Immature natural killer cell (primary cell): ENCODE measurements at places on chromosomes 11 and 22. TPM values are rescaled to one million over a fixed set of nuclear protein-coding genes. Genes with fewer than 3 reads are reported as not detected.

- no peak for DNase-seq
Observed at GRCh38 chr11:101269990-101270660, 140.5 kb upstream of the PGR start.

- DNase-seq = peak; percentile 79
Observed at GRCh38 chr22:36365020-36365411, 22.8 kb downstream of the MYH9 start.

- no peak for DNase-seq
Observed at GRCh38 chr11:76209375-76209972, 3.2 kb upstream of the WNT11 start.

DNA sequence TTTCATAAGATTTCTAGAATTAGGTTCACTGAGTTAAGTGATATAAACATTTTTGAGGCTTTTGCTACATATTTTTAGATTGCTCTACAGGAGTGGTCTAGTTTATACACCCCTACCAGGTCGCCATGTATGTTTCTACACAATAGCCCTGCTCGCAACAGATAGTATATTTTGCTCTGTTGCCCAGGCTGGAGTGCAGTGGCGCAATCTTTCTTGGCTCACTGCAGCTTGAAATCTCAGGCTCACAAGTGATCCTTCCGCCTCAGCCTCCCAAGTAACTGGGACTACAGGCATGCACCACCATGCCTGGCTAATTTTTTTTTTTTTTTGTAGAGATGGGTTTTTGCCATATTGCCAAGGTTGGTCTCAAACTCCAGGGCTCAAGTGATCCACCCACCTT lies 10.4 kb downstream of the ZNRF3 start:
- DNase-seq = no peak

- DNase-seq = no peak
Observed at GRCh38 chr22:27568265-27568664, 233.3 kb downstream of the MN1 start.

DNA sequence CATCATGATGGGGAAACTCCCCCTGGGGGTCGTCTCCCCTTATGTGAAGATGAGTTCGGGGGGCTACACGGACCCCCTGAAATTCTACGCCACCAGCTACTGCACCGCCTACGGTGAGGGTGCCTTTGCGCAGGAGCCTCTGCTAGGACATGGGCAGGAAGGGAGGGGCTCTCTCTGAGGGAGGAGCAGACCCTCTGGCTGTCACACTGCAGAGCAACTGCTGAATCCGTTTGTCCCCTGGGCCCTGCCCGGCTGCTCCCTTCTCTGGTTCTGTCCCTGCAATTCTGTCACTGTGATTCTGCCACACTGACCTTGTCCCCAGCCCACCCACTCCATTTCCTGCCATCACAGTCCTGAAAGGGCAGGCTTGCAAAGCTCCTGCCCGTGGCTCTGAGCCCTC lies 26.7 kb upstream of the LRRC10B start:
- no peak for DNase-seq

The ZNF70 gene
- 0.29 TPM for polyA plus RNA-seq

The P2RY2 gene
- not detected for polyA plus RNA-seq

DNA sequence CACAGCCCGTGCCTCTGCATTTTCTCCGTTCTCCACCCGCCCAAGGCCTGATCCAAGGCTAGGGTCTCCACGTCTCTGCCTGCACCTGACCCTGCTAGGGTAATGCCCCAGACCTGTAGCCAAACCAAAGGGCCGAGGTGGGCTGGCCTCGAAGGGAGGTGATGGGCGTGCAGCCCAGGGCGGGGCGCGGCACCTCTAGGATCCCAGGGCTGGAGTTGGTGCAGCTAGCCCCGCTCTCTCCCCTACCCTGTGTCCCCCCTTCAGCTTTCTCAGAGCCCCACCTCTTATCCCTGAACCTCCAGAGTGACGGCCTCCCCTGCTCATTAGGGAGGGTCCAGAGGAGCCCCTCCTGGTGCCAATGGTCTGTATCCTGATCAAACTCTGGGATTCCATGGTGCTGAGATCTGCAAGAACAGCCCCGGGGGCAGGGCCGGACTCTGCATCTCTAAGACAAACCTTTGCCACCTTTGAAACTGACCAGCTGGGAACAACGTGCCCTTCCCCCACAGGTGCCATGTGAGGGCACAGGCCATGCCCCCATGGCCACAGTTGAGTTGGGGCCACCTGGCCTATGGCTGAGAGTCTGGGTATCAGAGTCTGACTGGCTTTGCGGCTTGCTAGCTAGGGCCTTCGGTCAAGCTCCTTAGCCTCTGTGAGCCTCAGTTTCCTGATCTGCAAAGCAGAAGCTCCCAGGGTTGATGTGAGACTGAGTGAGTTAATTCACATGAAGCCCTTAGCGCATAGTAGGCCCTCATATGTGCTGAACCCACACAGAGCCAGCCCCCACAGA lies 23.1 kb upstream of the CBX7 start:
- DNase-seq = no peak

The BDNF gene
- polyA plus RNA-seq = not detected

GRCh38 chr11:122655527-122656072 lies at the start of gene UBASH3B:
TSS of gene UBASH3B (plus strand) at chr11:122655722. CDS start at chr11:122656050, 328 bp downstream.
- peak; percentile 59 for DNase-seq

GRCh38 chr22:37403267-37403960 lies 23.9 kb downstream of the ELFN2 start:
- DNase-seq = no peak

GRCh38 chr11:12673601-12673923 lies 659 bp upstream of the TEAD1 start:
- DNase-seq = no peak

GRCh38 chr22:44458044-44459020 lies 39.7 kb downstream of the RTL6 start:
- no peak for DNase-seq

The GTSE1 gene
- 0.71 TPM for polyA plus RNA-seq

DNA sequence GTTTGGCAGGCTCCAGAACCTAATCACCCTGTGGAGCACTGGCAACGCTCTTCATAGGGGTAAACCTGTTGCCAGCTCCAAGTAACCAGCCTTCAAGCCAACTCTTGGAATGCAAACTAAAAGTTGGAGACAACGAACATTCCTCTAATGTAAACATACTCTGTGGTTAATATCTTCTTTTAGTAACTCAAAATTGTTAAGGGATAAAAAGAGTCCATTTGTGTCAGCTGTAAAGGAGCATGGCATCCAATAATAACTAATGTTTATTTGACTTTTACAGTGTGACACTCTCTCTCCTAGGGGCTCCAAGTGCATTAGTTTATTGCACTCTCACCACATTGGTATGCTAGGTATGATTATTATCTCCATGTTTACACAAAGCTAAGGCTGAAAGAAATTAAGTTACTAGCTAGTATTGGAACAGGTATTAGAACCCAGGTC lies 31.0 kb upstream of the AMOTL1 start:
- DNase-seq = no peak

The GAS2 gene
- 2.7 TPM for polyA plus RNA-seq

DNA sequence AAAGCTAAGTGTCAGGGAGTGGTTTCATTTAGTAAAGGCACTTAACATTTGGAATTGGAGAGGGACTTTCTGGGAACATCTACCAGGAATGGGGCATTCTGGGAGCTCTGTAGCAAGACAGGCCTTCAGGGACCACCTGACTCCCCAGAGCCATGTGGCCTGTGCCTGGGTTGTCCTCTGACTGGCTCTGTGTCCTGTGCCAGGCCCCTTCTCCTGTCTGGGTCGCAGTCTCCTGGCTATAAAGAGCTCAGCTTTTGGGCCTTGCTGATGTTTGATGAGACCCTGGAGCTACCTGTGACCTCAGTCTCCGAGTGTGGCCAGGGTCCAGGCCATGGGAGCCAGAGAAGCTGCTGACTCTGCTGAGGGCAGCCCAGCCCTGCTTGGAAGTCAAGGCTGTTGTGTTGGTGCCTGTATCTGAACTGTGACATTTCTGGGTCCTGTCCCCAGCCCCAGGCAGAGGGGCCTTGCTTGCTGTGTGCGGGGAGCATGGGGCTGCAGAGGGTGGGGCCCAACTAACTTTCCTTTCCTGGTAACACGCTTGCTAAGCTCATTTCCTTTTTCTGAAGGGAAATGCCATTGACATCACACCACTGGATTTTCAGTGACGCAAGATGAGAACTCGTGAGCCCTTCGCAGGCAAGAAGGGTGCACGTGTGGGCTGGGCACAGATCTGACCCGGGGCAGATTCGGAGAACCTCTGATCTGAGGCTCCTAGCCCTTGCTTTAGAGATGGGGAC lies 41.3 kb downstream of the LRRC32 start:
- DNase-seq = no peak

GRCh38 chr11:1674173-1675131 lies 22.5 kb upstream of the KRTAP5-6 start:
- no peak for DNase-seq

DNA sequence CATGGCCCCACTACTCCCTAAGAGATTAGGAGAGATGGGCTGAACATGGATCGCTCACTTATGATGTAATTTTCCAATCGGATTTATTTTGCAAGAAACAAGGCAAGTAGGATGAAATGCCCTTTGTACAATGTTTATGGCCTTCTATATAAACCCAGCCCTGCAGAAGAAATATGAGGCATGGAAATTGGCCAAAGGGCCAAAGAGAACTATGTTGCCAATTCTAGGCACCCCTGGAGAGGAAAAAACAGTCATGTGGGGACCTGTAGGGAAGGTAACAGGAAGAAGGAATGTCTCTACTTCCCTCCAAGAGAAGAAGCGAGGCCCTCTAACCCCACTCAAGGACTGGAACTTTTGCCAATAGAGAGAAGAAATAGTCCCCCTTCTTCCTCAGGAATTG lies 54.4 kb downstream of the RCN1 start:
- DNase-seq = no peak

The PPFIA1 gene
- polyA plus RNA-seq = 6.3 TPM

The CENPM gene
- 9.3 TPM for polyA plus RNA-seq

GRCh38 chr22:26681395-26681821 lies 24.0 kb downstream of the MIAT start:
- DNase-seq = no peak

The TRPM5 gene
- not detected for polyA plus RNA-seq

DNA sequence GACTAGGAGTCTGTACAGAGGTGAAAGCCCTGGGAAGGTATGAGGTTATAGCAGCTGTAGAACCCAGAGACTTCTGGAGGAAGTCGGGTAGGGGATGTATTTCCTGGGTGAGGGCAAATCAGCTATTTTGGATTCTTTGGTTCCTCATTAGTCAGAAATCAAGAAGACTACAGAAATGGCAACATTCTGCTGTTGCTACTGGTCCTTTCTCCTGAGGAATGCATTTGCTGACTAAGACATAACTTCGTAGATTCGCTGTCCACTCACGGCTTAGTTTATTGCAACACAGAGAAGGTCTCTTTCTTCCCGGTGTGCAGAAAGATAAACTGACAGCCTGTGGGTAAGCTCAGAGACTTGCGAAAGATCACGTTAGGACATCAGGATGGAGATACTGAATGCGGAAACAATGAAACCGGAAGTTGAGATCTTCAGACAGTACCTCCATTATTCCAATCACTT lies 25.3 kb upstream of the SESN3 start:
- no peak for DNase-seq

- DNase-seq = no peak
Observed at GRCh38 chr11:14119357-14119756, 156.8 kb downstream of the SPON1 start.

DNA sequence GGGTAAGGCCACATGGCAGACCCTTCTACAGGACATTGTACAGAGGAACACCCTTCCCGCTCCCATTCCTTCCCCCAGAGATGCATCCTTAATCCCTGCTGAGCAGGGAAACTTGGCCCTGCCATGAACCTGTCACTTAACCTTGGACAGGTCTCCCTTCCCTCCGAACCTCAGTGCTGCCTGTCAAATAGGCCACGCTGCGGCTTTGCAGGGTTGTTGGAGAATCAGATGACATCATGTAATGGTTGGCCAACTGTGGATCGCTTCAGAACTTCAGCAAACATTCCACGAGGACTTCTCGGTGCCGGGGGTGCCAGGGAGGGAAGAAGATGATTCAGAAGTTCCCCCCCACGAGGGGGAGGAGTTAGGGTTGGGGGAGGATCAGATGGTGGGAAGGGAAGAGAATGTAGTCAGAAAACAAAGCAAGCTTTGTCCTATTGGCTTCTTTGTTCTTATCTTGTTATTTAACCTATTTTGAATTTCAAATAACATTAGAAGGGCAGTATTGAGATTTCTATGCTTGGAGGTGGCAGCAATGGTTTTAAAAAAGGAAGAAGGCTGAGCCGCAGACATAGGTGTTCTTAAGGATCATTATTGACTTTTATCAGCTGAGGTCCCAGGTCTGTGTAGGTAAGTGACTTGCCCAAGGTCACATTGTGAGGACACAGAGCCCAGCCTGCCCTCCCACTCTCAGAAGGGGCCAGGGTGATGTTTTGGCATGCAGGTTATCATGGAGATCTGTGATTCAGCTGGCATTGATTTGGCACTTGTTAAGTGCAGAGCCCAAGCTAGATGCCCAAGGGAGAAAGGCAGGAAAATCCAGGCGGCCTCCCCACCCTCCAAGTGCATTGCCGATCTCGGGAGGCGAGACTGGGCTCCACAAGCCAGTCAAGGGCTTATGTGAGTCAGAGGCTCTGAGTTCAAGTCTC lies 3.1 kb downstream of the CDC42EP1 start:
- DNase-seq = no peak

DNA sequence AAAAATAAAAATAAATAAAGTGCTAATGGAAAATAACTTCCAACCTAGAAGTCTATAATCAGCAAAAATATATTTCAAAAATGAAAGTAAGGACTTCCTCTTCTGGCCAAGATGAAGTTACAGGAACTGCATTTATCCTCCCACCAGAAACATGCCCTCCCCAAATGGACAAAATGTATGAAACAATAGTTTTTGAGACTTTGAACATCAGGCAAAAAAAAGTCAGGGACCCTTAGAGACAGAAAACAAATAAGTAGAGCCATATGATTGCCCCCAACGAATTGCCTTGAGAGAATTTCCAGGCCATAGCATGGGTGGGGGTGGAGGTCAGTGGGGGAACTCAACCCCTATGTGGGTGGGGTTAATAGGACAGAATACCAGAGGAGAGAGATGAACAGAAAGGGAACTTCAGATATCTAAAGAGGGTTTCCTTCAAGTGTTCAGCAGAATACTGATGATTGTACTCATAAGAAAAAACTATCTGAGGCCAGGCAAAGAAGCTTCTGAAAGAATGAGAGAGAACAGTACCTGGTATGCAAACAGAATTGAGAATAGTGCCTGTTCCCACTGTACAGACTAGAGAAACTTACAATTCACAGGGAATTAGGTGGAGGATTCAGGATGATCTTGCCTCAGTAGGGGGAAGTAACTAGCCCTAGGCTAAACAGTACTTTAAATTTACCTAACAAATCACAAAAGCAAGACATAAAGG lies 26.6 kb upstream of the IL10RA start:
- no peak for DNase-seq

GRCh38 chr11:13152736-13153541 lies 124.7 kb upstream of the BMAL1 start:
- no peak for DNase-seq

The TSGA10IP gene
- polyA plus RNA-seq = not detected
